ENCODE measurements at places on chromosomes 12 and 14. TPM values are rescaled to one million over a fixed set of nuclear protein-coding genes. Genes with fewer than 3 reads are reported as not detected.

GTF2H3 gene
- total RNA-seq = 41.9 TPM

KRT7 gene
- total RNA-seq = 1.4 TPM

PRB2 gene
- total RNA-seq = not detected

ANO2 gene
- total RNA-seq = not detected

REM2 gene
- total RNA-seq = not detected

NEUROD4 gene
- not detected for total RNA-seq

ENDOU gene
- total RNA-seq = not detected

DAO gene
- total RNA-seq = not detected

SDS gene
- total RNA-seq = not detected

EIF2S3B gene
- total RNA-seq = 9.2 TPM

GNB3 gene
- 3.4 TPM for total RNA-seq

INSM2 gene
- not detected for total RNA-seq

GPR65 gene
- total RNA-seq = not detected
